Upper lobe of right lung (tissue), 1 donor: ENCODE measurements at places on chromosomes 4 and X. TPM values are rescaled to one million over a fixed set of nuclear protein-coding genes. Genes with fewer than 3 reads are reported as not detected.

- no peak for DNase-seq
These were observed 17.8 kb downstream of the IDS start for GRCh38 chrX:149487292-149487691.

DNA sequence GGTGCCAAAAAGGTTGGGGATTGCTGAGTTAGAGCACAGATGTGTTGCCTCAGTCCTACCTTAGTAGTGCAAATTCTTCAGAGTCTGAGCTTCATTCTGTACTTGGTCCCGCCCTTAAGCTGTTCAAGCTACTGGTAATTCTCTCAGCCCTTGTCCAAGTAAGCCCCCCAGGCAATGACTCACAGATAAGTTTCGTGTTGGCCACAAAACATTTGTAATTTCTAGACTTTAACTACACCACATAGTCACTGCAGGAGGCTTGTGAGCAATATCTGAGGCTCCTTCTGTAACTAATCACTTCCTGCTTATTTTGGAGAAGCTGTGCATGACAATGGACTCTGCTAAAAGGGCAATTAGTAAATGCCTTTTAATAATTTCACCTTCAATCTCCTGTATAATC lies 1420.5 kb downstream of the PCDH7 start:
- no peak for DNase-seq

DNA sequence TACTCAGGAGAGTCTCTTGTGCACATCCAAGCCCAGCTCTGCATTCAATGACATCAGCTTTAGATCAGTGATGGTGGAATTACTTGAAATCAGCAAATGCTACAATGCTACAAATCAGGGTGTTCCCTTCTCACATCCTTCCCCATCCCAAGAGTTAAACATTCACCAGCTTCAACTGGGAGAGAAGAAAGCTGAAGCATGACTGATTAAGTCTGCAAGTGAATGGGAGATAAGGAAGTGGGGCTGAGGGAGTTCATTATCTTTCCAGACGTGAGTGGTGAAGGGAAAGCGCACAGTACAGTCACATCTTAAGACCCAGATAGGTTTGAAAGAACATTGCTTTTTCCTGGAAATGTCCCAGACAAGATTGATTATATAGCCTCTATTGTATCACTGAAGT lies 26.2 kb upstream of the MAP9 start:
- no peak for DNase-seq

DNA sequence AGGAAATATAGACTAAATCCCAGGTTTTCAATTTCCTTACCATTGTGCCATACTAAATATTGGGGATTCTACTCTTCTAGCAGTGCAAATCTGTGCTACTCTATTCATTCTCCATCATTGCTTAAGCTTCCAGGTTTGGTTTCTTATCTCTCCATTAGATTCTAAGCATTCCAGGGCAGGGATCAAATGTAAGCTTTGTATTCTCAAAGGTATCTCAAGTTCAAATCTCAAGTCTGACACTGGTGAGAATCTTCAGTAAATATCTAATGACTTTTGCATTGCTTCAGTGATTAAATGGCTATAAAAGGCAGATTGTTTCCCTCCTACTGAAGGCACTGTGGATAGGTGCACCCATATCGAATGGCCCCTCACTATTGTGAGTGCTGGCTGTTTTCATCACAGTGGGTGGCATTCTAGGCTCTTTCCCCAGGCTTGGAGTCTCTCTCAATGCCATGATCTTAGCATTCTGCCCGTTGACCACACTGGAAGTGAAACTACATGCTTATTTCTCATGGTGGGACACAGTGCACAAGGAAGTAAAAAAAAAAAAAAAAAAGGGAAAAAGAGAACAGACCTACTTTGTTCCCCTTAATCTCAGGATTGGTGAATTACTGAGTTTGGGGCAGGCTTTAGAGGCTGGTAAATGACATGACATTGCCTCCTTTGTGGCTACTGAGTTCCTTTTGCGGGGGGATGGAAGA lies 28.7 kb downstream of the FAM9C start:
- DNase-seq = no peak

DNA sequence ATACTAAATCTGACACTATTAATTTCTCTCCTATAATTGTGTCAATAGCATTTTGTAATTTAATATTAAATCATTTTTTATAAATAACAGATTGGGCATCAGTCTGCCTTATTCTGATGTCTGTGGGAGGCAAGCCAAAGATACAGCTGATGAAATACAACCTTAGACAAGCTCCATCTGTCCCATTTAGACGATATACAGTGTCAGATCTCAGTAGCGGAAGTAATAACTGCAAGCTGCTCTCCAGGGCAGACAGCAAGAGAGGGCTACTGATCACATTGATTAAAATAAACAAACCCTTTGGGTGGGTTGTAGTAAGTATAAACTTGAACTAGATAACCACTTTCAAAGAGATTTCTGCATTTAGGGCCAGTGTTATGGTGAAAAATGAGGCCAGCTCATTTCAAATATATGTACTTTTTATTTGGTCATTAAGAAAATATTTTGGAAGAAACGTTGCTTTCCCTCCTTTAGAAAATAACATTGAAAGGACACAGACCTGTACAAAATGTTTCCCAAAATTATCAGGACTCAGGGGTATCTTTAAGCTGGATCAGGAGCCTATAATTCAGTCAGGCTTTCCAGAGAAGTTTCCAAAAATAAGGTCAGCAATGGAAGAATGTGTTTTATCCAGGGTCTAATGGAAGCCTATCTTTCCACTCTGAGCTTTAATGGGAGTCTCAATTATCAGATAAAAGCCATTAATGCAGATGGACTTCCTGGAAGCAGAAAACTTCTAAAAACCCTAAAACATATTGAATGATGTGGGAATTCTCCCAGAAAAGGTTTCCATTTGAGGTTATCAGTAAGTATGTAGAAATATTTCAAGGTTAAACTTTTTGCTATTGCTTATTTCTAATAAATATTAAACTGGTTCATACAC lies 1028.8 kb upstream of the IGFBP7 start:
- DNase-seq = no peak

DNA sequence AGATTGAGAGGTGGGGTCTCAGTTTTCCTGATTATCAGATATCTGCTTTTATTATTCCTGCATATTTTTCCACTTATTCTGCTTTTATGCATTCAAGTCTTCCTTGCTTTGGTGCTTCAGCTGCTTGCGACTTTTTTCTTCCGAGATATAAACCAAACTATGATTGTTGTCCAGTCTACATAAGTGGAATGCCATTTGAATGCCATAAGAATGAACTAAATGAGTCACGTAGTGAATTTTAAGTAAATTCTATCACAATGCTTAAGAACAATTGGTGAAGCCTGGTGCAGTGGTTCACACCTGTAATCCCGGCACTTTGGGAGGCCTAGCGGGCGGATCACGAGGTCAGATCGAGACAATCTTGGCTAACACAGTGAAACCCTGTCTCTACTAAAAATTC lies 189.1 kb downstream of the PCDH18 start:
- DNase-seq = no peak

DNA sequence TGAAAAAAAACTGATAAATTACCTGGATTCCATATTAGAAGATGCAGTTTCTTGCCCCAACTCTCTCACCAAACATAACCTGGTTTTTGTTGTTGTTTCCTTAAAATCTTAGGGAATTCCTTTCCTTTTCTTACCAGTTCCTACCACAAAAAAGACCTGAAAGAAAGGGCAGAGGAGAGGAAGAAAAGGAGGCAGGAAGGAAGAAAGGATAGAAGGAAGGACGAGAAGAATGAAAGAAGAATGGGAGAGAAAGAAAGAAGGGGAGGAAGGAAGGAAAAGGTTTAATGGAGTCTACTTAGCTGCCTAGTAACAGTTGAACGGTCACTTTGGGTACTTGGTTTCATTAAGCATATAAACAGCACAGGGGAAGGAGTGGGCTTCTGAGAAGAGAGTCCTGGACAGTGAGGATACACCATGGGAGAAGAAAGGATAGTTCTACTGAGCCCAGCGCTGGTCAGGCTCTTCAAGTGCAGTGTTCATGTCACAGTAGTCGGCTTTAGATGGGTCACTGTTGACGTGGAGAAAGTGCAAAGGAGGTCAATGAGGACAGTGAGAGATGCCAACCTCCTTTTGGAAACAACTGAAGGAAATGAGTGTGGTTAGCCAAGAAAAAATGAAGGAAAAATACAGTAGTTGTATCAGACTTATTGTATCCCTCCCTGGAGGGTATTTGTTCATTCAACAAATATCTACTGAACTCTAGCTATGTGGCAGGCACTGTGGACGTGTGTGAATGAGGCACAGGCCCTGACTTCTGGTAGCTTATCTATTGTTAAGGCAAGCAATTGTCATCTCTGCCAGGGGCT lies 1.1 kb upstream of the CHIC2 start:
- no peak for DNase-seq

DNA sequence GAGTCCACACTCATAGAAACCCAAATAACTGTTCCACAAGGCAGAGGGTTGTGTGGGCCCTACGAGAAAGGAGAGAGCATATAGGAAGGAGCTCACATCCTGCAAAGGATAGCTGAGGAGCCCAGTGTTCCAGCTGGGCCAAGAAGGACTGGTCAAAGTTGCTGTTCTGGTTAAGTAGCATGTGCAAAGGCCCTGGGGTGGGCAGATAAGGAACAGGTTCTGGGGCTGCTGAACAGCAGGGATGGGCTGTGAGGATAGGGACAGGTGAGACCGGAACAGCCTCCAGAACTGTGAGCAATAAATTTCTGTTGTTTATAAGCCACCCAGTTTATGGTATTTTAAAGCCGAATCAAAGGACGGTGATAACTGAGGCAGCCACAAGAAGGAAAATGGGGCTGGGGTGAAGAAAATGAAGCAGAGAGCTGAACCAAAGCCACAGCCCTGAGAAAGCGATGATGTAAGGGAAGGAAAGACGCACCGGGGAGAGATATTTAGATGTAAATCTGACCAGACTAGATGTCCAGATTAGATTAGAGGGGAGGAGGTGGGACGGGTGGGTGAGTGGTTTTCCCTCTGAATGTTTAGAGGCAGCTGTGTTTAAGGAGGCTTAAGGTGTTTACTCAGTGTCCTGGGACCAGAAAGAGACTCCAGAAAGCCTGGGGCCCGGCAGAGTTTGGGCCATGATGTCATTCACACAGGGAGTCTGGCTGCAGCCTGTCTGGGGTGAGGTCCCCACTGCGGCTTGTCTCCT lies 180.8 kb upstream of the BCOR start:
- DNase-seq = no peak

DNA sequence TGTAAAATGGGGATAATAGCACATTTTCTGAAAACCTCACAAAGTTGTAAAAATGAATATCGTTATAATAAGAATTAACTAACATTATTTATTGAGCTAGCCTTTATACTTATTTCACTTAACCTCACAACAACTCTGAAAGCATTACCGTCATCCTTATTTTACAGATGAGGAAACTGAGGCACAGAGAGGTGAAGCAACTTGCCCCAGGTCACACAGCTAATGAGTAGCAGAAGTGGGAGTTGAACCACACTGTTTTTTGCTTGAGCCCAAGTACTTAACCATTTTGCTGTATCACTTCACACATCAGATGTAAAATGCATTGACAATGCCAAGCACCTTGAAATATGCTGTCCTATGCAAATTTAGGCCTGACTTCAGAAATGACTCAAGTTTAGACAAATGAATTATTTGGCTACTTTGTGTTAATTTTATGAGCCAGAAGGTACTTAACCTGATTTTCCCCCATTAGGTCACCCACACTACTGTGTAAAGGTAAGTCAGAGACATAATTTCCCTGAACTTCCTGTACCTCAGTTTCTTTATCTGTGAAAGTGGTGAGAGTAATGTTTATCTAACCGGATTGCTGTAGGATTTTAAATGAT lies 23.1 kb downstream of the CD40LG start:
- no peak for DNase-seq

DNA sequence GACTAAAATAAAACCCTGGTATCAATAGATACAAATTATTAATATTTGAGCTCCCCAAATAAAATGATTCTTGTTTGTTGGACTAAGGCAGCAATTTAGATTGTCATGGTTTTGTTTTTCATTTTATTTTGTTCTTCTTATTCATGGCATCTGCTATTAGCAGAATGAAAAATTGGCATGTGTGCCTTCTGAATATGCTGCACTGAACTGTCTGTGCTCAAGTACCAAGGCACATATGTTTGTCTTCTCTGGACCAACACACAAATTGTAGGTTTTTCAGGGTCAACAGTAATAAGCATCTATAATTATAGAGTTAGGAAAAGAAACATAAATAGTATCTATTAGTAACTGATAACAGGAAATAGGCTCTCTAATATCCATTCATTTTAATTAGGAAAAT lies 121.1 kb downstream of the BANK1 start:
- no peak for DNase-seq

Gene SATL1
- not detected for total RNA-seq

Gene DDX53
- not detected for total RNA-seq

Gene JAKMIP1
- total RNA-seq = 0.64 TPM

Gene TMEM255A
- total RNA-seq = 1.5 TPM

Gene NPY5R
- total RNA-seq = 0.38 TPM

Gene STAP1
- 1.7 TPM for total RNA-seq
